NCI-H2171 (cell line): ENCODE measurements at places on chromosomes 7 and 10.

- no peak for DNase-seq
Observed at GRCh38 chr10:65993451-65993850, 932.4 kb upstream of the LRRTM3 start.

- DNase-seq, result no peak
Observed at GRCh38 chr10:13712837-13713581, 126.2 kb downstream of the PRPF18 start.

- DNase-seq, result no peak
Observed at GRCh38 chr10:49478819-49479218, 60.1 kb downstream of the ERCC6 start.

DNA sequence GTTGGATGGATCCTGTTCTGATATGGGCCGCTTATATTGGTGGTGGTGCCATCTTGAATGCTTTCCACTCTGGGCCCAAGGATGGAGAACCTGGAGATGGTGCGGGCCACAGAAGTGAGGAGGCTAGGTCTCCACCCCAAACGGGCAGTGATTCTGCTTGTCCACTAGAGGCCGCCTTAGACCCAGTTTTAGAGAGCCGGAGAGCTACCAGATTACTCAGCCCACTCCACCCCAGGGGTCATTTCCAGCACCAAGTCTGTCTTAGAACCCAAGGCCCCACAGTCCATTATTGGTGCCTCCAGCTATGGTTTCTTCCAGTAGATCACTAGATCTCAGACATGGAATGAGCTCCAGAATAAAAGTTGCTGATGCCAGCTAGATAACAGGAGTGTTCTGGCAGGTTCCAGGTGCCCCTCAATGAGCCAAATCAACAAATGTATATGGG, 11.8 kb upstream of the CAMK2G start:
- no peak for DNase-seq

GRCh38 chr7:1696671-1697498, 26.8 kb downstream of the ELFN1 start:
- DNase-seq, result no peak

DNA sequence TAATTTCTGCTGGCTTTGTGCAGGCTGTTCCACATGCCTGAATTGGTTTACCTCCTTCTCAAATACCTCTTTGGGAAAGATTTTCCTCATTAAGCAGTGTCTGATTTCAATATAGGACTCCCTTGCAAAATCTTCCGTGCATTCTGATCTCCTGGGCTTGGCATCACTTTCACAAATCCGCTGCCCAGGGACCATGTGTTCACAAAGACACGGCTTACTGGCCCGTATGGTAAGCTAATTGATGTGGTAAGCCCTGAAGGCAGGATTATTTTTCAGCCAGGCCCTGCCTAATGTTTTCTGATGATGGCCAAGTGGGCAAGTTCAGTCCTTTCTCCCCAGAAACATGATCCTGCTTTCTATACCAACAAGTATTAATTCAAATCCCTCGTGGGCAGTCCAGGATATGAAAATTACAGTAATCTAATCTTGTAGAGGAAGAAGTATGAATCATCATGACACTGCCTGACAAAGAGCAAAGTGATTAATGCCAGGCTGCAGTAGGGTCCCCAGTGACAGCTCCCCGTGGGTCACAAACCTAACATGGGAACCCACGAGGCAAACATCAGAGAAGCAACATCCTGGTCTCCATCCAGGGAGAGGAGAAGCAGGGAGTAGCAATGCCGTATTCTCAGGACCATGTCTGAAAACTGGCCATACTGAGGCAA, 11.6 kb upstream of the SVIL start:
- DNase-seq, result peak; percentile 73

GRCh38 chr10:50625649-50626132, 1.9 kb upstream of the SGMS1 start:
- DNase-seq, result no peak

- DNase-seq, result no peak
Observed at GRCh38 chr7:70457482-70457881, 674.5 kb upstream of the GALNT17 start.
